ENCODE measurements at places on chromosomes 7 and 10.
A peak's percentile ranks its signal among the peaks of the same experiment; 100 is the strongest.

DNA sequence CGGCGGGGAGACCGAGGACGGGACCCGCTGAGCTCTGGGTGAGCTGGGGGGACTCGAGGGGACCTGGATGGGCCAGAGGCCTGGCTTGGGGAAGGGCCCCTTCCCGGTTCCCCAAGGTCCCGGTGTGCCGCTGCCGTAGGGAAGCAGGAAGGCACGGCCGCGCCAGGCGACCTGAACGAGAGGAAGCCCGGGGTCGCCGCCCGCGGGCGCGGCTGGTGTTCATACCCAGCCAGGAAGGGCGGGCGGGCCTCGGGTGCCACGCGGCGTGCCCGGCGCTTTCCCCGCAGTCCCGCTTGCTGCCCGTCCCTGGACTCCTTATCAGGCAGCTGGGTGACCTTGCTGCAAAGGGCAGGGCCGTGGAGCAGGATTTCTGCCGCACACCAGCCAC is 38.0 kb downstream of the ZNF777 start:
- peak; percentile 23 for DNase-seq

DNA sequence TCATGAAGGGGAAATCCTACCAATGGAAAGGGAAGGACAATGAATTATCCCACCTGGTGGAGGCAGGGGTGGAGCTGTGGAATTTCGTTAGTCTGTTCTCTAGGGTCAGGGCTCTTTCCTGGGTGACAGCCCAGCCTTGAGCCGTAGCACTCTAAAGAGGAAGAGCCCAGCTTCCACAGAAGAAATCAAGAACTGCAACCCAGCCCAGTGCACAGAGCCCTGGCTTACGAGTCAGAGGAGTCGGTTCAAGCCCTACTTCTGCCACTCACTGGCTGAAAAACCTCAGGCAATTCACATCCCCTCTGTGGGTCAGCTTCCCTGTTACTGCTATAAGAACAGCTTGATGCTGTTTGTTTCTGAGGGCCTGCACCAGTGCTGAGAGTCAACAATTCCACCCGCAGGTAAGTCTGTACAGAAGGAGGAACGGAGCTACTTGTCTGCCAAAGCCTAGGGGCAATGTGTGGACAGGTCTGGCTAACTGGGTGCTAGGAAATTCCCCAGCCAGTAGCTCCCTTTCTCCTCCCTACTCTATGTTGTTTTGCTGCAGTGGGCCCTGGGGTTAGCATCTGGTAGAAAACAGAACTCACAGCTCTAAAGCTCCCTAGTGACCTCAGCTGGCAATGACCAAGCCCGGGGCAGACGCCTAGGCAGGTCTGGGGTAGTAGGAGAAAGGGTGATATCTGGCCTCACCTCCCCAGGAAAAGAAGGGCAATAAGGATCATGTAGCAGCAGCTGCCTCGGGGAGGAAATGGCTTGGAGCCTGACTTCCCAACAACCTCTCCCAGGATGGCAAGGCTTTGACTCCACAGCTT is 3.3 kb downstream of the AVPI1 start:
- DNase-seq = no peak

DNA sequence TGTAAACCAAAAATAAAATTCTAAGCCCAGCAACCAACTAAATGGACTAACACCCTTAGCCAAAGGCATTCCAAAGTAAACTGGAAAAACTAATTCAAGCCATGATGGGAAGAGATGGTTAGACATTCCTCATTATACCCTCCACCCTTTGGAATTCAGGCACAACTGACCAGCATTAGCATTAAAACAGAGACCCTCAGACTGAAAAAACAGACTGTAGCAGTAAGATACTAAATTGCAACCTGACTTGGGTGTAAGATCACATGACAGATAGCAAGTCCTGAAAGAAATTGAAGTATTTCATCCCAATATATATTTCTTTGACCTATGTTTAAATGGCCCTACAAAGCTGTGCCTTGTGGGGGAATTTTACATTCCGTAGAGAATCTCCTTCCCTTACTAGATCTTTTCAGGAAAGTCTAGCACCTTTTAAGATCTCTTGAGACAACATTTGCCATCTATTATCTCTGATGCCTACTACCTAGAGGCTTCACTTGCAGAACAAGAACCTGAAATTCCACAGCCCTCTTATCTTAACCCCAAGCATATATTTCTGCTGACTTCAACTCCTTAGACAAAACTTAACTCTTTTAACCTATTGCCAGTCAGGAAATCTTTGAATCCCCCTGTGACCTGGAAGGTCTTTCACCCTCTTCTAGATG is 750.2 kb upstream of the IGFBP3 start:
- DNase-seq = no peak

- DNase-seq = no peak
These were observed 7.5 kb downstream of the AGK start for GRCh38 chr7:141558544-141559183.

GRCh38 chr10:58637352-58637751 is 124.7 kb downstream of the BICC1 start:
- no peak for DNase-seq

DNA sequence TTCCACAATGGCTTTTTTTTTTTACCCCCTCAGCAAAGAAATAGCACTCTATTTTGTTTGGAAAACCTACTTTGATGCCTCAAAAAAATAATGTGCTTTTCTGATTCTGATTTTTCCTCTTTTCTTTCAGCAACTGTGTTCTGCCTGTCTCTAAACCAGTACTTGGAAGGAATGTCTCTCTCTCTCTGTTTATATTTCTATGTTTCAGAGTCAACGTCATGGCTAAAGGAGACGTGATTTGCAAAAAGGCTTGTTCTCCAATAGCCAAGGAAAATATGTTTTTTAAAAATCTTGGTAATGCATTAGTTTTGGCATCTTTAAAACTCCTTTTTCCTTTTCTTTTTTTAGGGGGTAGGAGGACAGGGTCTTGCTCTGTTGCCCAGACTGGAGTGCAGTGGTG is 56.0 kb upstream of the SDK1 start:
- no peak for DNase-seq

DNA sequence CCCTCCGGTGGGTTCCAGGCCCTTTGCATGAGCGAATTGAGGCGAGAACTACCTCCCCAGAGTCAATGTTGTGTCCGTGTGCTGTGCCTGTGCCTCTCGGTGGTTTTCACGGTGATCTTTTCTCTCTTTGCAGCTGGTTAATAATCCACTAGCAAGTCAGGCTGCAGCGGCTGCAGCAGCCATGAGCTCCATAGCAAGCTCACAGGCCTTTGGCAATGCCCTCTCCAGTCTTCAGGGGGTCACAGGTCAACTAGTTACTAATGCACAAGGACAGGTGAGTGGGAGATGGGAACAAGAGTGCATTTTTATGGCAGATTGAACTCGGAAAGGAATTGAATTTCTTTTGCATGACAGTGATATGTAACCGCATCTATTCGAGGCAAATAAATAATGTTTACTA is 159.7 kb upstream of the YAE1 start:
- no peak for DNase-seq

GRCh38 chr7:81138870-81139269 is 220.0 kb upstream of the SEMA3C start:
- DNase-seq = no peak

GRCh38 chr7:70710011-70710480 is 421.9 kb upstream of the GALNT17 start:
- DNase-seq = no peak

- no peak for DNase-seq
These were observed 25.8 kb upstream of the SFMBT2 start for GRCh38 chr10:7436490-7437100.

- DNase-seq = no peak
These were observed 108.8 kb downstream of the GNAI1 start for GRCh38 chr7:80243425-80243824.

DNA sequence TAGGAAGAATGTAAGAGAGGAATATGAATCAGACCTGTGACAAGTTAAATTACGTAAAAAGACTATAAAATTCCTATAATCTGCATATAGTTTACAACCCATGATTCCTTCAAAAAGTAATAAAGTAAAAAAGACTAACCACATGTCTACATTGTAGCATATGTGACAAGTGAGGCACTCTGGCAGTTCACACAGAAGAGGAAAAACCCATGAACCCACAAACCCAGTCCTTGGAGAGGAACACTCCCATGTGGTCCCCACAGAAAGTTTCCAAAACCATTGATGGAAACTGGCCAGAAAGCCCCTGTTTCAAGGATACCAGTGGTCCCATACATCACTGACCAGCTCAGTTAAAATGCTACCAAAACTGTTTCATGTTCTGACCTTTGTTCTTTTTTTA is 15.7 kb downstream of the KDM7A start:
- DNase-seq = no peak

All from T-helper 9 cell (primary cell).